AG04449 (cell line): ENCODE measurements at places on chromosomes 2 and 18.

DNA sequence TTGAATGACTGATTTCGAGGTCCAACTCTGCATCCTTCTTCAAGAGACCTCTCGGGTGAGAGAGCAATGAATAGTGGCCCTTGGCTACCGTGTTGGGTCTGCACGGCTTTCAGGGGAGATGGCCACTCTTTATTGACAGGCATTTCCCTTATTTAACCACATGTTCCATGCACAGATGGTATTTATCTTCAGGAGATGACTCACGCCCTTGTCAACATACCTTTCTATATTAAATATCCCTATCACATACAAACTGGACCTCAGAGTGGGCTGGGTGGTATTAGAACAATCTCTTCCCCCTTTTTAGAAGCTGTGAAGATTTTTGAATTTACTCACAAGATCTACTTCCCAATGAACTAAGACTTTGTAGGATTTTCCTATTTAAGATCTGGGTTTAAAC lies 109.6 kb upstream of the CDC42EP3 start:
- DNase-seq = no peak

DNA sequence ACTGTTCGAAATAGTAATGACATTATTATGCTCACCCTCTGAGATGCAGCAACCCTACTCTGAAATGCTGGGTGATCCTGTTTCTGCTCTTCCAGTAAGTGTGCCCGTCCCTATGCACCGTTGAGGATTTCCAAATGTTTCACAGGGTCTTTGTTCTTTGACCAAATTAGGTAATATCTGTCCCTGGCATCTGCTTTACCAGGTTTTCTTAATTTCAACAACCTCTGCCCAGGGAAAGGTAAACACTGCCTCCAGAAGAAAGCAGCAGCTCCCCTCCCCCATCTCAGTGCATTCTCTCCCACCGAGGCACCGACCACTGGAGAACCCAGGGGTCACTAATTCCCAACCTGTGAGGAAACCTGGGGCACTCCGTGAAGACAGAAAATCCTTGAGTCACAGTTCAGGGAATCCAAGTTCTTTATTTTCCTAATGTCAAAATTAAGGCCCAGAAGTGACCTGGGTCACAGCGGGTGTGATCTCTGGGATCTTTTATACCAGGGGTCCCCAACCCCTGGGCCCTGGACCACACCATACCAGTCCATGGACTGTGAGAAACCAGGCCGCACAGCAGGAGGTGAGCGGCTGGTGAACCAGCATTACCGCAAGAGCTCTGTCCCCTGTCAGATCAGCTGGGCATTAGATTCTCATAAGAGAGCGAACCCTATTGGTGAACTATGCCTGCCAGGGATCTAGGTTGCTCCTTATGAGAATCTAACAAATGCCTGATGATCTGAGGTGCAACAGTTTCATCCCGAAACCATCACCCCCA lies 1.2 kb upstream of the GRB14 start:
- no peak for DNase-seq

DNA sequence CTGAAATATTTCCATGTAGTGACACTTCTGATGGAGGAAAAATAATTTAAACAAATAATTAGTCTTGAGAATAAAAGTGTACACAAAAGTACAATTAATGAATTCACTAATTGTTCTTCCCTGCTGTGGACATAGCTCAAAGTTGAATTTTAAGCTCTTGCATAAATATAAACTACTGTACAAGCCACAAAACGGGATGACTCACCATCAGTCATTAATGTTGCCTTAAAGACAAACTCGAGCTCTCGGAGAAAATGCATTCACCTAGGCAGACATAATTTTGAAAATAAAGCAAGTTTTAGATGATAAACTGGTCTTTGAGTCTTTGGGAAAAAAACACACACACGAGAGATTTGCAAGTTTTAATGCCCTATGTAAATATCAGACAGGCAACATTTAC lies 436.4 kb downstream of the ZNF521 start:
- DNase-seq = no peak

- DNase-seq = no peak
Observed at GRCh38 chr2:223692191-223692947, 90.2 kb upstream of the SCG2 start.

GRCh38 chr2:9809064-9809356 lies 34.3 kb upstream of the TAF1B start:
- no peak for DNase-seq

DNA sequence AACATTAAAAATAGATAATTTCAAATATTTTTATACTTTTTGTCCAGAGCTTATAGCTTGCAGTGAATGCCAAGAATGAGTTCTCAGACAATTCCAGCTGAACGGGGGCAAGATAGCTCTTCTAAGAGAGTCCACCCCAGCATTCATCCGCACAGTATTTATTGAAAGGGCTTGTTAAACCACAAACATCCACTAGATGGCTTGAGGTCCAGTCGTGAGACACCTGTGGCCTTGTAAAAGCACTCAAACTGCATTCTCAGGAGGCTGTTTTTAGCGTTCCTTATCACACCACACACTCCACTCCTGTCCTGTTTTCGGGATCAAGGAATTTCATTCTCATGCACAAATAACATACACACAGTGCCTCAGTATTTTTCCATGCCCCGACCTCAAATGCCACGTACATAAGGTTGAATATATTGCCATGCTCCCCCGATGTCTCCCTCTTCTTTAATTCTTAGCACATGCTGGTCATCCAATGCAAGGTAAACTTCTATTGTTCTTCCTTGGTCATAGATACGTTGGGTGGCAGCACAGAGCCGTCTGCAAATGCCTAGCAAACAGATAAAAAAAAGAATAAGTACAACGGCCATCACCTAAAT lies 47.4 kb downstream of the DNAJC10 start:
- DNase-seq = no peak

DNA sequence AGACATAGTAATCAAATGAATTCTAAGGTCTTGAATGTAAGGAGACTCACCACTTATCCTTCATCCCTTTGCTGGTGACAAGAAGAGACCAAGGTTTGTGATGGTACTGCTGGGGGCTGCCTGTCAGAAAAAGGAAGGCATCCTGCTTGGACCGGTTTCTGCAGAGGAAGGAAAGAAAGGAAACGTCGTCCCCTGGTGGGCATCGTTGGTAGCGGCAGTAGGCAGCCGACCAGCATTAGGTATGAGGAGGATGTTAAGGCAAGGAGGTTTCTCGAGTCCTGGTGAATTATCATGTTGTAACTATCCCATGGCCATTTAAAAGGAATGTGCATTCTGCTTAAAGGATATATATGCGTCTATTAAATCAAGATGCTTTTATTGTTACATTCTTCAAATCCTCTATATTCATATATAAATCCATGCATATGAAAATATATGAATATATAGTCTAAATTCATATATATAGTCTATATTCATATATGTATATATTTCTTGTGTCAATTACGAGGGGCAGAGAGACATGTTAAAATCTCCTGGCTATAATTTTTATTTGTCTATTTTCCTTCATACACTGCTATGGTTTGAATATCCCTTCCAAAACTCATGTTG lies 94.4 kb upstream of the TGFA start:
- DNase-seq = no peak

DNA sequence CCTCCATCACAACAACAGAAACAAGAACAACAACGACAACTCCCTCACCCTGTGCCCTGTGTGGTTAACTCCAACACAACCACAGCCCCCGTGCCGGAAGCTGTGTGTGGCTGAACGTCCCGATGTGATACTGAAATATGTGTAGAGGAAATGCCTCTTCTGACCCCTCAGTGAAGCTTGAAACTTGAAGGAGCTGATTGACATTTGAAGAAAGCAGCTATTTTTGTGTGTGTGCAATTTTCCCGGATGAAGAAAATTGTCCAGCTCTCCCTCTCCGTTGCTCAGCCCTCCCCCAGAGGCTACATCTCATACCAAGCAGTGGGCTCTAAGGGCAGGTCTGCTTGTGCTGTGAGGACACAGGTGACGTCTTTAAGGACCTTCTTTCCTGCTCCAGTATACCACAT lies 173.8 kb downstream of the ICOS start:
- no peak for DNase-seq

GRCh38 chr2:25251071-25251421 lies 82.7 kb upstream of the POMC start:
- no peak for DNase-seq

- DNase-seq = no peak
Observed at GRCh38 chr2:127545796-127546195, 10.3 kb downstream of the MYO7B start.

DNA sequence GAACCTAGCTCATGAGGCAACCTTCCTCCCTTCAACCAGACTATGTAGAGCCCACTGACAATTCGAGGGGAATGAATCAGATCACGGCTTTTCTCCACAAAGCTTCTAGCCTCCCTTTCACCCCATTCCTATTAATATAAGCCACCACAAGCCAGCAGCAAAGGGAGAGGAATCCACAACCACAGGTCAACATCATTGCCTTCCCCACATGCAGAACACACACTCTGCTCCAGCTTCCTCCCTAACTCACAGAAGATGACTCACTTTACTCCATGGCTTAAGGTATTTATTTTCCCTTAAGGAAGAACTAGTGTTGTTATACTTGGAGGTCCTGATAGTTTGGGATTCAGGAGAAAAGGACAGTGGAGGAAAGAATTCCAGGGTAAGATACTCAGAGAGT lies 272.2 kb downstream of the C1D start:
- DNase-seq = peak; percentile 90

- DNase-seq = no peak
Observed at GRCh38 chr18:76948345-76948744, 126.0 kb downstream of the ZNF236 start.

GRCh38 chr18:11676867-11677266 lies 12.2 kb upstream of the GNAL start:
- no peak for DNase-seq

DNA sequence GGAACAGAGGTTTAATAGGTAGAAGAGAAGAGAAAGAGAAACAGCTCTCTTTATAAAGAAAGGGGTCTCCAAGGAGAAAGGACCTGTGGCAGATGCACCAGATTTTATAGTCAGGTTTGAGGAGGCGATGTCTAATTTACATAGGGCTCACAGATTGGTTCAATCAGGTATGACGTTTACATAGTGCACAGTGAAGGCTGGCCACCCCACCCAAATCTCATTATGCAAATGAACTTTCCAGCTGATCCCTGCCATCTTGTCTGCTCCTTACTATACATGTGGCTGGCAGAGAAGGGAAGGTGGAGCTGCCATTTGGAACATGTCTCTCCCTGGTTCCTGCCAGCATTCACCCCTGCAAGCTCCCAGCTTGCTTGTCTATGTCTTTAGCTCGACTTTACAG lies 557.8 kb downstream of the SUCLG1 start:
- no peak for DNase-seq

DNA sequence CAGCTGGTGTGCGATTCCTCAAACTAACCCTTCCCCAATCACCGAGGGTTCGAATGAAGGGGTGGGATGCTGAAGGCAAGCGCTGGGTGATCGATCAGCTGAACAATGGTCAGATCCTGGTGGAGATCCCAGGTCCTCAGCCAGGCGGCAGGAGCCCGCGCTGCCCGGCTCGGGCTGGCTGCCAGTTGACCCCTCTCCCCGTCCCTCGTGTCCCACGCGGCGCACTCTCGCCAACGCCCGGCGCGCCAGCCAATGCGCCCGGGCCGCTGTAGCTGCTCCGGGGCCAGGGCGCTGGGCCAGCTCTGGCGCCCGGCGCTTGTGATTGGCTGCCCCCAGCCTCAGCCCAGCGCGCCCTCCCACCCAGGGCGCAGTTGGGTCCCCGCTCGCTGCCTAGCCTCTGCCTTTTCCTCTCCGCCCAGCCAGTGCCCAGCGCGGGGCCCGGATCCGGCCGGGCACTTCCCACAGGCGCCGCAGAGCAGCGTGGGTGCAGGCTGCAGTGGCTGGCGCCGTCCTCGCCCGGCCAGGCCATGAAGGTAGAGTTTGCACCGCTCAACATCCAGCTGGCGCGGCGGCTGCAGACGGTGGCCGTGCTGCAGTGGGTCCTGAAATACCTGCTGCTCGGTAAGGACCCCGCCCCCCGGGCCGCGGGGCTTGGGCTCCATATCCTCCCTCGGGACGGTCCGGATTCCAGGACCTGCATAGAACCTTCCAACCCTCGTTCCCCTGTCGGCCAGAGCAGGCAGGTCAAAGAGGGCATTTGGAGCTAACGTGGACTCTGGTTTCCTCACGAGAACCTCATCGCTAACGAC lies at the start of gene MOGAT1:
MOGAT1 (plus strand) TSS at position 400 of the 809 bp plus-strand sequence; CDS start at position 528, 128 bp downstream.
- DNase-seq = no peak

DNA sequence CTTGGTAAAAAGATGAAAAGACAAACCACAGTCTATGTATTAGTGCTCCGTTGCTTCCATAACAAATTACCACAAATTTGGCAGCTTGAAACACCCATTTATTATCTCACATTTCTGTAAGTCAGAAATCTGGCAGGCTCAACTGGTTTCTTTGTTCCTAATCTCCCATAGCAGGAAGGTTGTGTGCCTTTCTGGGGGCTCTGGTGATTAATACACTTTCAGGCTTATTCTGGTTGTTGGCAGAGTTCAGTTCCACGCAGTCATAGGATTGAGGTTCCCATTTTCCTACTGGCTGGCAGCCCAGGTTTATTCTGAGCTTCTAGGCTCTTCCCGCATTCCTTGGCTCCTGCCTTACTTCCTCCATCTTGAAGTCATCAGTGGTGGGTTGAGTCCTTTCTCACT lies 189.3 kb downstream of the ANAPC1 start:
- no peak for DNase-seq

DNA sequence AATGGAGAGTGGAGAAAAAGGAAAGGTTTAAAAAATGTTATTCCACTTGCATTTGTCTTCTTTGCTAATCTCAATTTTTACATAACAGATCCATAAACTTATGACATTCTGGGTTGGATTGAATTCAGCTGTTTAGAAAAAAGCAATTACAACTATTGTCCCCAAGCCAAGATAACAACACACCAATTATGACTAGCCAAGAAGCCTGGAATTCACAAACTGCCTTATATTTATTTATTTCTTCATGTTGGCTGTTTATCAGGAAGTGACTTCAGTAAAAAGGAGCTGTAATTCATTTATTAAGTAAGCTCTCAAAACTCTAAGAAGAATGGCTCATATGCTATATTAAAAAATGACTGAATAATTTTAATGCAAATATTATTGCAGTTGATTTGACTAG lies 137.4 kb downstream of the CALCRL start:
- no peak for DNase-seq

DNA sequence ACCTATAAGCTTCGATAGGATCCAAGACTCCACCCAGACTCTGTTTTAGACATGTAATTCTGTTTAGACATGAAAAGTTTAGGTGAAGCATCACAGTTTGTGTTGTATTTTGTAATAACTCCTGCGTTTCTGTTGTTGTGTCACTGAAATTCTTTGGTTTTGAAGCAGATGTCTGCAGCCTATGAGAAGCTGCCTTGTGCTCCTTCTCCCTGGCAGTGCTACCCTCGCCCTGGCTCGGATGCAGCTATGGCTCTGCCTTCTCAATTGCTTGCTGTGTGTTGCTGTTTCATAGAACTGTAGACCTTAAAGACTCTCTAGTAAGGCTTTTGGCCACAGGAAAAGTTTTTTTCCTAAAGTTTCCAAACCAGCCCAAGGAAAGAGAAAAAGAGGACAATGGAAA lies 40.2 kb upstream of the ZNF638 start:
- DNase-seq = no peak

DNA sequence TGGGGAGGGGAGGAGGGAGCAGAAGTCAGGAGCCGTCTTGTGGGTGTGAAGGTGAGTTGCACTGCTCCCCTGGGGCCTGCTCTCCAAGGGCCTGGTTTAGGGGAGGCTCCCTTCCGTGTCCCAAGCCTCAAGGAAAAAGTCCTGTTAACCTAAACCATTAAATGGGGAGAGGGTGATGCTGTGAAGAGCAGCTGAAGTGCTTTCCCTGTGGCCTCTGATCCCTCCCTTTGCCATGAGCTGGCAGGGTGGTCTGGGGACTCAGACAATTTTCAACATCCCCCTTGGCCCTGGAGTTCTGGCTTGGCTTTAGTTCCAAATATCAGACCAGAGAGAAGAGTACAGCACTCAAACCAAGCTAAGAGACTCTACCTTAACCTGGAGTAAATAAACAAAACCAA lies 692 bp upstream of the POMC start:
- DNase-seq = no peak
